ENCODE measurements at places on chromosomes 2 and 18.
A peak's percentile ranks its signal among the peaks of the same experiment; 100 is the strongest.

GRCh38 chr2:9388950-9389911 is 34.1 kb downstream of the ITGB1BP1 start:
- no peak for DNase-seq

DNA sequence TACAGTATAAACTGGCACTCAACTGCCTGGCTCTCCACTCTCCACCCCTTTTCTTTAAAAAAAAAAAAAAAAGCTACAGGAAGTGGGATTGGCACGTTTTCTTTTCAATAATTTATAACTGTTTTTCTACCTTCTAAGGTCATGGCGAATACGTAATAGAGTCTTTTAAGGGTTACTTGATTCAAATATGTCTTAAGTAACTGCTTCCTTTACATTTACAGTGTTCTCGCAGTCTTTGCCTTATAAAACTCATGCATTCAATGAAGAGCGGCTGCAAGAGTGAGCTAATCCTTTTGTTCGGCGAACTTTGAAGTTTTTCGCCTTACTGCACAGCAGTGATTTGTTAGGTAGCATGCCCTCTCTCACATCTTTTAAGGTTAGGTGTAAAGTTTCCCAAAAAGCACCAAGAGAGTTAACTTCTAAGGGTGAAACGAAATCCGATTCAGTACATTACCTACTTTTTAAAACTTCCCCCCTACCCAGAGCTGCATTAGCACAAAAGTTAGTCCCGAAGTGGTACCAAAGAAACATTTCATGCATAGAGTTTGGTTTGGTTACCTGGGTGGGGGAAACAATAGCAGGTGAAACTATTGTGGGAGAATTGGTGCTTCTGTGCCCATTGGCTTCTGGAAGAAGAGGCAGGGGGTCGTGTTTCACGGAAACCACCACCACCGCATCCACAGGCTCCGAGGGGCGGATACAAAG is 2.0 kb downstream of the KCTD1 start:
- DNase-seq: no peak

DNA sequence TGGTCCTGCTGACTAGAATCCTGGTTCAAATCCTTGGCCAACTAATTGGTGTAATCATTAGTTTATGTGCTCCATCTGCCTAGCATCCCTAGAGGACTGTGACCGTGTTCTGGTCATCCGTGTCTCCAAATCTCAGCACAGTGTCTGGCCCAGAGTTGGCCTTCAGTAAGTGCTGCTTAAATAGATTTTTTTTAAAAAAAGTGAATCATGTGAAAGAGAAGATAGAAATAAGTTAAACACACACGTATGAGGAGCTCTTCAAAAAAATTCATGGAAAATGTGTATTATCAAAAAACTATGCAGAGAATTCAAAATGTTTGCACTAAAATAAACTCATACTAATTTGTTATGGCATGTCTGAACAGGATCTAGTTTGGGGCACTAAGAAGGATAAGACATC is 129.3 kb upstream of the TLK1 start:
- DNase-seq: no peak

DNA sequence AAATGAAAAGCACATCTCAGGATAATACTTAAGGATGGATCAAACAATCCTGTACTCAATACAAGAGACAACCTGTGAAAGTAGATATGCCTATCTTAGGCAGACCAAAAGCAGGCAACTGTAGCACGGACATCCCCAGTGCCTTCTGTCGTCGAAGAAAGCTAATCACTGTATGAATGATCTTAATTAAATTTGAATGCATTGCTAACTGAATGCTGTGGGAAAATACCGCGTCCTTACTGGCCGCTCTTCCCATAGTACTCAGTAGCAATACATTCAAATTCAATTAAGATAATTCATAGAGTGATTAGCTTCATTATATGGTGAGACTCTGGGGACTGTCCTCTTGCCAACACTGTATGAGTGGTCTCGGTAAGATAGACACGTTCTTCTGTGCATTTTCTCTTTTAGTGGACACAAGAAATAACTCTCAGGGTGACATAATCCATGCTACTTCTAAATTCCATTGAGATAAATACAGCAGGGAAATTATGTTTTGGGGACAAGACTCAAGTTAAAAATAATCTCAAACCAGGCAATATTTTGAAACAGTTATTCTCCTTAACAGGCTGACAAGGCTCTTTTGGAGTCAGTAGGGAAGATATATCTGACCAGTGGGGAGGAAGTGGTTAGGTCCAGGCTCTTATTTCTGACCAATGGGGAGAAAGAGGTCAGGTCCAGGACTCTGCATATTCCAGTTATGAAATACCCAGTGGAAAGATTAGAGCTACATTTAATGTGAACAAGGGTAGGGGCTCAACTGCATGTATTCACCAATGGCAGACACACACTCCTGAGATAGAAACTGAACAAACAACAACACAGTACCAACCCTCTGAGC is 97.3 kb downstream of the DOCK10 start:
- no peak for DNase-seq

- no peak for DNase-seq
Observed at GRCh38 chr2:36445185-36445866, 89.7 kb downstream of the CRIM1 start.

DNA sequence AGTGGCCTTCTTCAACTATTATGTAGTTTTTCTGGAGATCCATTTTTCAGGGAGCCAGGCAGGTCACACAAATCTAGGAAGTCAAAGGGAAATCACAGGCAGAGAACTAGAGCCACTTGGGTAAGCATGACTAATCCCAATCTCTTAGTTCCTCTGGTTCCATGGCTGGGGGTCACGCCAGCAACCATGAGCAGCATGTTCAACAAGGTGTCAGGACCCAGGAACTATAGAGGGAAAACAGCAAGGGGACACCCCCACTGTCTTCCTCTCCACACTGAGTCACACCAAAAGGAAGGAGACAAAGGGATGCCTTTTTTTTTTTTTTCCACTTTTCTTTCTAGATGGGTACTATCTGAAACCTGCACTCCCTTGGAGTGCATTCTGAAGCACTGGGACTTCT is 250.9 kb downstream of the OTX1 start:
- no peak for DNase-seq

DNA sequence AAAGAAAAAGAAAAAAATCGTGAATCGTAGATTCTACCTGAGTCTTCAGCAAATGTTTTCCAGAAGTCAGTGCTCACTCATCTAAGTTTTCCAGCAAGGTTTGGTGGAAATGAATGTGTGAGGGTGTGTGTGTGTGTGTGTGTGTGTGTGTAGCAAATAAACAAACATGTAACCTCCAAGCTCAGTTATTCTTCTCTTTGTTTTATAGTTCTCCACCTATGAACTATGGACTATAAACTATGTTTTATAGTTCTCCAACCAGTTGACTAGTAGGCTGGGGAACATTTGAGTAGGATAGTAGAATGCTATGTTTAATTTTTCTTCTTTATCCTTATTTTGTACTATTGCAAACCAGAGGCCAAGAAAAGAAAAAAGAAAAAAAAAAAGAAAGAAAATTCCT is 44.6 kb upstream of the SERPINE2 start:
- no peak for DNase-seq

- DNase-seq: peak; percentile 43
Observed at GRCh38 chr2:54176577-54176976, 61.2 kb downstream of the ACYP2 start.

GRCh38 chr2:115946891-115947290 is 1504.5 kb downstream of the DPP10 start:
- DNase-seq: no peak

DNA sequence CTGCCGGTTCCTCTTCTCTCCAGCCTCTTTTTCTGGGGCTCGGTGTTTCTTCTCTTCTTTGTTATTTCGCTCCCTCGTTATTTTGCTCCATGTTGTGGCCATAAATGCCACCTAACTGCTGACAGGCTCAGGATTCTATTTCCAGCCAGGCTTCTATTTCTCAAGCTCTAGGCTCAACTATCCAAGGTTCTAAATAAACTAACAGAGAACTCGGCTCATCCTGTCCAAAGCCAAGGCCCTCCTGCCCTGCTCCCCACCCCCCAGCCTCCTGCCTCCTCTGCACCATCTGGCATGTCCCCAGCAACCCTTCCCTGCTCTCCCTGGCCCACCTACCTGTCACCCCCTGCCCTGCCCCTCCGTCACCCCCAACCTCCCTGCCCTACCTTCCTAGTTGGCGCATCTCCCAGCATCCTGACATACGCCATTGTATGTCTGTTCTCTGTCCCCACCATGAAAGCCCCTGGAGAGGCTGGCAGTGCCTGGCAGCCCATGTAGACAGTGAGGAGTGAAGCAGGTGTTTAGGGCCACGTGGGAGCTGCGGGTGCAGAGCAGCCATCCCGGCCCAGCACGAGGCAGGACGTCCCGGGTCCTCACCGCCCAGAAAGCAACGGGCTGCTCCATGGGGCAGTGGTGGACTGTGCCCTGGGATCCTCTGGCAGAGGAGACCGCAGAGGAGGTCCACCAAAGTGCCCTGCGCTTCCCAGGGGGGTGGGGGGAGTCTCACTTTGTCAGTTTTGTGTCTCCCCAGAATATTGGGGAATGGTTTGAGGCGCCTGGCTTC is 186.9 kb downstream of the TWIST2 start:
- no peak for DNase-seq

- DNase-seq: no peak
Observed at GRCh38 chr2:206452242-206452641, 8.9 kb downstream of the ADAM23 start.

GRCh38 chr2:201432038-201432620 is 19.1 kb downstream of the TRAK2 start:
- DNase-seq: no peak

GRCh38 chr2:202773301-202773973 is 98.1 kb downstream of the ICA1L start:
- no peak for DNase-seq

DNA sequence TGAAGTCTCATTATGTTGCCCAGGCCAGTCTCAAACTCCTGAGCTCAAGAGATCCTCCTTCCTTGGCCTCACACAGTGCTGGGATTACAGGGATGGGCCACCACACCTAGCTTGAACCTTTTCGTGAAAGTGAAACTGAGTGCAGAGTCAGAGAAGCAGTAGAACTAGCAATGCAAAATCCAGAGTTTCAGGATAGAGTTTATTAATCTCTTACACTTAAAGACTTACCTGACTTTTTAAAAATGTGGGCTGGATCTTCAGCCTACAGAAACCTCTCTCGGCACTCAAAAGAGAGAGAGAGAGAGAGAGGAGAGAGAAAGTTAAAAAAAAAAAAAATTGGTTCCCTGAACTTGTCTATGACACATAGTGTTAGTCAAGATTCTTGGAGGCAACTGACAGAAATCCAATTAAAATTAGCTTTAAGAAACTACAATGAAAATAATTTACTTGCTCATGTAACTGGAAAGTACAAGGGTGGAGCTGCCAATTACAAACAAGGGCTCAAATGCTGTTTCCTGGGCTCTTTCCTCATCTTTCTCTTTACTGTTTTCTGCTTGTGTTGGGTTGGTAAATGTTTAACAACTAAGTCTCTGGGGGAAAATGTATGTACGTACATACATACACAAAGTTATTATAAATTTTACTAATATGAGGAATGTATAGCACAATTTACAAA is 98.1 kb upstream of the CERS6 start:
- no peak for DNase-seq

DNA sequence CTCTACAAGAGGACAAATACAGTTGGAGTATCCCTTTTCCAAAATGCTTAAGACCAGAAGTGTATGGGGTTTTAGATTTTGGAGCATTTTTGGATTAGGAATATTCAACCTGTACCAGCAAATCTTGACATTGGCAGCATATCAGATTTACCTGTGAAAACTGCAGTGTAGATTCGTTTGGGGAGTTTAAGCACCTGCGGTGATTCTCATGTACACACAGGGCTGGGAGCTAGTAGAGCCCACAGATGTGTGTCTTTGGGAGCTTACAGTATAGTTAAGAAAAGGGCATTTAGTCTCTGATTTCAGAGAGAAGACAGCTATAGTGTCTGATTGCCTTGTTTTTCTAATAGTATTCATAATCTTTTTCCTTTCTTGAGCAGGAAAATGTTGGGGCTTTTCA is 30.1 kb downstream of the PTCD3 start:
- no peak for DNase-seq

GRCh38 chr2:224517963-224518362 is 67.2 kb downstream of the CUL3 start:
- DNase-seq: no peak

DNA sequence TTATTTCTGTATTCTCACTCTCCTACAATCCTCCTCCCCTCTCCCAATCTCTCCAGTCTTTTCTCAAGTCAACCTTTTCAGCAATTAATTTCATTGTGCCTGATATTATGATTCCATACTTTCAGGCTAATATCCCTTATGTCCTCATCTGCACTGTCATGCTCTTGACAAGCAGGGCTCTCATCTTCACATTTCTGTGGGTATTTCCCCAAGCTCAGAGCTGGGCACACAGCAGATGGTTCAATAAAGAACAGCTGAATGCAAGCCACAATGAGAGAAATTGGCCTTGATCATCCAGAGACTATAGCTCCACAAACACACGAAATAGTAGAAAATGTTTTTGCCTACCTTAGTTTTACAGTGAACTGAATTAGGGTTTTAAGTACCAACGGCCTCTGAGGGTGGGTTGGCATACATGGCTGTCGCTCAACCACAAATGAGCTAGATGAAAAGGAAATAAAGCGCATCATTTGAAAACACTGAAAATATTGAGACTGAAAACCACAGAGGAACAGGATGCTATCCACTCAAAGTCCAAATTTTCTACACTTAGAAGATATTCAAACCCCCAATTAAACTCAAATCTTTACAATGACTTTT is 47.5 kb upstream of the STAT1 start:
- DNase-seq: no peak

DNA sequence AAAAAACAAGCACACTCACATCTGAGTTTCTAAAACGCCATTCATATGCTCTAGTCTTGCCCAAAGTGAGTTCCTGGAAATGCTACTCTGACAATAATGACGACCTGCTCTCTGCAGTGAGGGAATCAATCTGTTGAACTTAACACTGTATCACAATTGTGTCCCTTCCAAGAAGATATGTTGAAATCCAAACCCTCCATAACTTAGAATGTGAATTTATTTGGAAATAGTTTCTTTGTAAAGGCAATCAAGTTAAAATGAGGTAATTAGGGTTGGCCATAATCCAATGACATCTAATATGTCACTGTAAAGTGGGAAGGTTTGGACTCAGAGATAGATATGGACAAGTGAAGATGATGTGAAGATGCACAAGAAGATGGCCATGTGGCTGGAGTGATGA is 264.5 kb downstream of the CD226 start:
- no peak for DNase-seq

DNA sequence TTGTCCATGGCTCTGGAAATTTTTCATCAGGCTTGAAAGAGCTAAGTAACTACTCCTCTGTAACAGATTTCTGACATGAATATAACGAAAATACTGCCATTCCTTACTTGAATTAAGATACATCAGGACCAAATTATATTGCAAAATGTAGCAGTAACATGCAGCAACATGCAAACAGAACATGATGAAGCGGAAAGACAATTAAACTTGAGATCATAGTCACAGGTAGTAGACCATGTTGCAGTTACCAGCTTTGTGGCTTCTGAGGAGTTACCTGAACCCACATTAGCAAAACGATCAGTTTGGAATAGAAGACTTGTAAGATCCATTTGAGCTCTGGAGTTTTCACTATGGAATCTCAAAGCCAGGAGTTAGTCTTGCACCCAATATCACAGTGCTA is 76.2 kb downstream of the MREG start:
- DNase-seq: no peak

GRCh38 chr18:45728336-45729010 is 4.5 kb downstream of the SLC14A1 start:
- no peak for DNase-seq

GRCh38 chr18:79588636-79589481 is 90.7 kb upstream of the CTDP1 start:
- DNase-seq: no peak
